ENCODE measurements at places on chromosomes 2 and 18.

DNA sequence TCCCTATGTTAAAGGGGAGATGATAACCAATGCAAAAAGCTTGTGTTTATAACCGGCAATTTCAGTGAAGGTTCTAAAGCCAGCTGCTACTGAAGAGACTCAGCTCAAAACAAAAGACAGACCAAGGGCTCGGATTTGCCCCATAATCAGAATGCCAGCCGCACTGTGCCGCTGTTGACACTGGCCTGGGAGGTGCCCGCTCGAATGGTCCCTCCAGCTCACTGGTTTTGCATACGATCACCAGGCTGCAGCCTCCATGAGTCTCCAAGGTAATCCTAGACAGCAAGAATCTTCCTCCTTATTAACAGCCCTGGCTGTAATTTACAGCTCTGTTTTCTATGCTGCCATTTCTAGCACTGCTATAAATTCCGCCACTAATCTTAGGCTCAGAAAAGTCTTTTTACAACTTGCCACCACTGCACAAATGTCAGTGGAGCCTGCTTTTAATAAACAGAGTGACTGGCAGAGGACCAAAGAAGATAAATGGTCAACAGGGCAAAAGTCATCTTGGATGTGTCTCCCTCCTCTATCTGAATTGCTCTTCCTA, 155.7 kb upstream of the SH3BP4 start:
- DNase-seq: no peak

DNA sequence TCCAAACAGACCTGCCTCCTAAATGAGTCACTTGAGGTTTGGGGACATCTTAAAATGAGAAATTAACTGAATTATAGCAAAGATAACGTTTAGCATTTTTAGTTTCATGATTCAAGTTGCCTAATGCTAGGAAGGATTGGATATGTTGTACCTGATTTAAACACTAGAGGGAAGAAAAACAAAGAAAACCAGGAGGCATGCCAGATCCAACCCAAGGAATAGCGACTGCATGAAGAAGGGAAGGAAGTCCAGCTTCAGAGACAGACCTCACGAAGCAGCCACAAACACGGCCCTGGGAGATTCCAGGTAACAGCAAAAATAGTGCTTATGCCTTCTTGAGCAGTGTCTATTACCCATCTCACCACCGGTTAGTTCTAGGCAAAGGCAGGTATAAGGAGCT, 499.9 kb upstream of the SPHKAP start:
- DNase-seq: peak; percentile 53

DNA sequence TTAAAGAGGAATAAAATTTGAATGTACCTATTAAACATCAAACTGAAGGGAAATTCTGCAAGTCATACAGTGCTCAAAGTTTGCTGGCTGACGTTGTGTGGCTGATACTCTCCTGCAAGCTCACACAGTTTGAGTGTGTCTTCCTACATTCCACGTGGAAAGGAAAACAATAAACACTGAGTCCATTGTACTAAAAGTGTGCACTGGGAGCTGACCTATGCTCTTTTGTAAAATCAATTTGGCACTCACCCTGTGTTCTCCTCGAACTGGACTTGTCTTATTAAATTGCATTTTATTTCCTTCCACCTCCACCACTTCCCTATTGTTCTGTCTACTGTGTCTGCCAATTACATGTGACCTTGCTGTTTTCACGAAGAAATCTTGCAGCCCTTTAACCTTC, 458.0 kb downstream of the CPS1 start:
- DNase-seq: no peak

DNA sequence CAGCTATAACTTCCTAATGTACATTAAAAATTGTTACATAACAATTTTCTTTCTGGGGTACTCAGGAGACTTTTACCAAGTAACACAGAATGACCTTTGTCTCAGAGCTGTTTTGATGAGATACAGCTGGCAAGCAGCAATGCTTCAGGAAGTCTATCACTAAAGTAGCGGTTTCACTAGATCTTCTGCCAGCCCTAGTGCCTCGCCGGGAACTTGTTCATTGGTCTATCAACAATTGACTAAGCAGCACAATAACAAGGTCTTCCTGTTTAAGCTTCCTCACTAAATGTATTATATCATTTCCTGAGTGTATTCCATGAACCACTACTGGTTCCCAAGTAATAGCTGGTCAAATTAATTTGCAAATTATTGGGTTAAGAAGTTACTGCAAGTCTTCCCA, 69.2 kb downstream of the TRIP12 start:
- peak; percentile 43 for DNase-seq

DNA sequence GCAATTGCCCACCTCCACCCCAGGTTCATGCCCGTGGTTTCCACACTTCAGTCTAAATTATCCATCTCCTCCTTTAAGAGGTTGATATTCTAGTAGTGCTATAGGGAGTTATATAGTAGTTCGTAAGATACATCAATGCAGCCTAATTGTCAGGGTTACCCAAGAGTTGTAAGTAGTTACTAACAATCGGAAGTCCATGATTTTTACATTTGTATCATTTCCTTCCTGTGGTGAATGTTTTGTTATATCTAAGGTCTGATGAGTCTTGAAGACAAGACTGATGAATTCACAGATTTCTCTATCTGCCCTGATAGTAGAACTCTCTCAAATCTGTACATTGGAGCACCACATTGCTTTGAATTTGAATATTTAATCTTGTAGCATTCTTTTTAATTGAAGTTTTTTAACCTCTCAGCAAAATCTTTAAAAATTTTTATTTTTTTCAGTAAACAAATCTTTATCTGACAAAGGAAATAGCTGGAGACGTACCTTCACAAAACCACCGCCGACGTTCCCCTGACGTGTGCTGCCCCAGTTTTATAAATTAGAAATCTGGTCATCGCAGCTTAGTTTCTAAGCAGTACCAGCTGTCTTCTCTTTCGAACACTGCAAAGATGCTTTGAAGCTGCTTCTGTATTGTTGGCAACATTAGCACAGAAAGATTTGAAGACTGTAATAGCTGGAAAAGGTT, 264.5 kb downstream of the SOCS6 start:
- no peak for DNase-seq

DNA sequence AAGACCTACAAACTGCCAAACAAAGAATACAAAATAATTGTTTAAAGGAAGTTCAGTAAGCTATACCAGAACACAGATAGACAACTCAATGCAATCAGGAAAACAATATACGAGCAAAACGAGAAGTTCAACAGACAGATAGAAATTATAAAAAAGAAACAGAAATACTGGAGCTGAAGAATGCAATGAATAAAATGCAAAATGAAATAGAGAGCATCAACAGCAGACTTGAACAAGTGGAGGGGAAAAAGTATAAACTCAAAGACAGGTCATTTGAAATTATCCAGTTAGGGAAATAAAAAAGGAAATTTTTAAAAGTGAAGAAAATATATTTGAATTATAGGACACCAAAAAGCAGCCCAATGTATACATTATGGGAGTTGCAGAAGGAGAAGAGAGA, 43.6 kb downstream of the MDH1 start:
- DNase-seq: no peak

DNA sequence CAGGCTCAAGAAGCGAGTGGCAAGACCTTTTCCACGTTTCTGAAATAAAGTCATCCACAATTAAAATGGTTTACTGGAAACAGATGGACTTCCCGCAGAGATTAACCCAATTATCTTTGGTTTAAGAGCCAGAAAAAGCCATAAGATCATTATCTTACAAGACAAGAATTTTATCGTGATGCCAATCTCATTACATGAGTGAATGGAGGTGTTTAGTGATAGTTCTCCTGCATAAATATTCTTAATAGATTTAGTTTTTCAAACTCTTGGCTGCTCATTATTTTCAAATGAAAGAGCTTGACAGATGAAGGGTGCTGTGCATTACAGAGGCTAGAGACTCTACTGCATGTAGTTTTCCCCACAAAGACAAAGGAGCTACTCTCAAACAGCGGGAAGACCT, 1028.4 kb upstream of the PIK3C3 start:
- DNase-seq: no peak

DNA sequence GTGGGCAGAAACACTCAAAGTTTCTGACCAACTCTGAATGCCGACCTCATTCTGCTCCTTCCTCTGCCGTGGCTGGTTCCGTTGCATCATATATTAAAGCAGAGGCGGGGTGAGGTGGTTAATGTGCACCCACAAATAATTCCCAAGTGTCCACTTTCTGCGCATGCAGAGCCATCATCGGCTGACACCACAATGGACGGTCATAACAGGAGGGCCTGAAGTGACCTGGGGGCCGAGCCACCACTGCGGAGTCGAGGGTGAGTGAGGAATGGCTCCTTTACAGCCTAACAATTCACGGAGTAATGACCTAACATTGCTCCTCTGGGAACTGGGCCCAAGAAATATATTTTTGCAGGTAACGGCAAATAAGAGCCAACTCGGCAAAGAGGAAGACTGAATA, 32.9 kb upstream of the GLI2 start:
- no peak for DNase-seq

- DNase-seq: peak; percentile 4
Observed at GRCh38 chr2:169877398-169877797, 50.1 kb downstream of the UBR3 start.

DNA sequence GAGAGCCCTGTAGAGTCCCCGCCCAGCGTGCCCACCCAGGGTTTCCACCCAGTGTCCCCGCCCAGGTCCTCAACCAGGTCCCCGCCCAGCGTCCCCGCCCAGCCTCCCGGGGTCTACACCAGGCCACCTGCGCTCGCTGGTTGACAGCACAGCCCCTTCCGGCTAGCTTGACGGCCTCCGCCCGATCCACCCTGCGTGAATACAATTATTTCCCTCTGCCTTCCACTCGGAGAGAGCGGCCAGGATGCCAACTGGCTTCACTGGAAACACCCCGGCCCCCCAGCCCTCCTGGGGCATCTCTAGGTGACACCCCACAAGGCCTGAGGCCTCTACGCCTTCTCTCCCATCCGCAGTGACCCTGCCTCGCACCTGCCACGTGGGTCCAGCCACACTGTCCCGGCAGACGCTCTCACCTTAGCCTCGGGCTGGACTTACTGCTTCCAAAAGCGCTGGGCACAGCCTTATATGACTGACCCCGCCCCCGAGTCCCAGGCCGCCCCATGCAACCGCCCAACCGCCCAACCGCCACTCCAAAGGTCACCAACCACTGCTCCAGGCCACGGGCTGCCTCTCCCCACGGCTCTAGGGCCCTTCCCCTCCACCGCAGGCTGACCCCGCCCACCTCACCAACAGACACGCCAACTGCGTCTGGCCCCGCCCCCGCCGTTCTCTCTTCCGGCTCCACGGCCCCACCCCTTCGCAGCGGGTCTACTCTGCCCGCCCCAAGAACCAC, 188.1 kb downstream of the LAMA1 start:
- no peak for DNase-seq

- no peak for DNase-seq
Observed at GRCh38 chr18:73714466-73714865, 433.2 kb downstream of the FBXO15 start.

DNA sequence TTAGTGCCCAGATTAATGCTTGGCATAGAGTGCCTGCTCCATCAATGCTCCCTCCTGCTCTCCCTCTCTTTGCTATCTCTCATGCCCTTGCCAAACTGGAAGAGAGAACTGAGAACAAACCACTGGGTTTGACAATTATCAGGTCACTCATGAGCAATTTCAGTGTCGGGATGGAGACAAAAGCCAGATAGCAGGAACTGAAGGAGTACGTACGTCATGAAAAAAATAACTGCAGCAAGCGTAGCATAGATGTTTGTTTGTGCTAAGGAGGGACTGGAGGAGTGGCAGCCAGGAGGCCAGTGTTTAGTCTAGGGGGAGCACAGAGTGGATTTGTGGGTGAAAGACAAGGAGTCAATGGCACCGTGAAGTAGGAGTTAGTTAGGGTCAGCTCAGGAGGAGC, 113.3 kb downstream of the POLE4 start:
- DNase-seq: no peak

- peak; percentile 18 for DNase-seq
Observed at GRCh38 chr2:48727560-48727959, 28.0 kb downstream of the LHCGR start.

GRCh38 chr2:29113027-29113686, 2.1 kb upstream of the CLIP4 start:
- no peak for DNase-seq

DNA sequence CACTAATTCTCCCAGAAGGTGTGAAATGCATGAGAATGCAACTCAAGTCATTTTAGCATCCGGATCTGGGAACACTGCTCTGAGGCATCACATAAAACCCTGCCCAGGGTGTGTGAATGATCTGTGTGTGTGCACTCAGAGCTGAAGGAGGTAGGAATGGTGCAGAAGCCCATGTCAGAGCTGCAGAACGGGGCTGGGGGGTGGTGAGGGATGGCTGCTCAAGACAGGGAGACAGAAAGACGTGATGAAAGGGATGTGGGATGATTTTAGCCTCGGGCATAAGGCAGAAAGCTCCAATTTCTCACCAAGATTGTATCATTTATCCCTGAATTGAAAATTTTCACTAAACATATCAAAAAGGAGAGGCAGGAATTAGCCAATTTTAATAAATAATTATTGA, 369.1 kb downstream of the EIPR1 start:
- DNase-seq: no peak

DNA sequence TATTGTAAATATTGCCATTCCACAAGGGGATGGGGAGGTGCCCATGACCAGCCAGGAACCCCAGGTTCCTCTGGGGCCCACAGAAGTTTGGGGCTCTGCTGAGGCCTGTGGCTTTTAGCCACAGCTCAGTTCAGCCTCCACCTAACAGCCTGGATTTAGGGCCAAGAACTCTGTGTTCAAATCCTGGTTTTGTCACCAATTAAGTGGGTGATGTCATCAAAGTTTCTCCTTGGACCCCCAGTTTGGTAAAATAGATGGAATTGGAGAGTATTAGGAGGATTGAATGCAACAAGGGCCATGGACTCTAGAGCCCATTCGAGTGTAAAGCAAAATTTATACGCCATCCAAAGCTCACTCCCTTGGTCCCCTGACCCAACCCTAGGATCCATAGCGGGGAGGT, 3.2 kb upstream of the FEV start:
- DNase-seq: no peak

- no peak for DNase-seq
Observed at GRCh38 chr2:88069117-88069516, 1.5 kb downstream of the SMYD1 start.

DNA sequence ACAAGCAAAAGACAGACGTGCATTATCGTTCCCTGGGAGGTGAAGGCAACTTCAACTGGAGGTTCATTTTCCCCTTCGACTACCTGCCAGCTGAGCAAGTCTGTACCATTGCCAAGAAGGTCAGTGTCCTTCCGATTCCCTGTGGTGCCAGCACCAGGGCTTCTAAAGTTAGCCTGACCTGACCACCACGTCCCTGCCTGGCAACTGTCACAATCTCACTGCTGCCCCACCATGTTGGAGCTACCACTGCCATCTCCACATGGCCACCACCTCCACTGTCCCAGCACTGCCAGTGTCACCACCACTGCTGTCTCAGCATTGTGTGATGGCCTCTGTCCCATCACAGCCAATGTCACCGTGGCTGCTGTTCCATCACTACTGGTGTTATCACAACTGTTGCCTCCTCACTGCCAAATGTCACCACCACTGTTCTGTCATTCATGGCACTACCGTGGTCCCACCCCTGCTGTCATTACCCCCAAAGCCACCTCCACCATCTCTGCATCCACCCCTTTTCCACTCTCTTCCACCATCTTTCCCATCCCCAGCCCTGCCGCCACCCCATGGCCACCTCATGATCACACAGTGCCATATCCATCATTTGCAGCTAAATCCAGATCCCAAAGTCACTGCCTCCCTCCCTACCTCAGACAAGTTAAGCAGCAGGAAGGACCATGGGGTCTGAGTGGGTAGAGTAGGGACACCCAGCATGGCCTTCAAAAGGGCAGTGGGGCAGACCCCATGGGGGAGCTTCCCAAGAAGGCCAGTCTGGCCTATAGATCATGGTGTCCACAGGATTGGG, 216.5 kb downstream of the DYSF start:
- no peak for DNase-seq

GRCh38 chr2:216014006-216014405, 655 bp upstream of the MREG start:
- no peak for DNase-seq

Data from AG08395 (cell line).